ENCODE measurements at places on chromosomes 12 and 14. TPM values are rescaled to one million over a fixed set of nuclear protein-coding genes. Genes with fewer than 3 reads are reported as not detected.

Gene MYH6
- not detected for total RNA-seq

GRCh38 chr12:57454566-57455373 lies at the start of gene INHBE:
Gene INHBE (plus strand): TSS chr12:57455307. CDS start chr12:57455537, 230 bp downstream.
- no peak for DNase-seq
- peak within 1 kb of the TSS; percentile 76 for H3K4me3 ChIP-seq
- H3K27me3 ChIP-seq, result no peaks in the 10 kb centered on the region
- H3K36me3 ChIP-seq, result peaks cover 8% of the 10 kb centered on the region
- H3K4me1 ChIP-seq, result peaks cover 29% of the 10 kb centered on the region
- H3K27ac ChIP-seq, result peak within 1 kb of the TSS; percentile 57

Gene OR10G3
- not detected for total RNA-seq

DNA sequence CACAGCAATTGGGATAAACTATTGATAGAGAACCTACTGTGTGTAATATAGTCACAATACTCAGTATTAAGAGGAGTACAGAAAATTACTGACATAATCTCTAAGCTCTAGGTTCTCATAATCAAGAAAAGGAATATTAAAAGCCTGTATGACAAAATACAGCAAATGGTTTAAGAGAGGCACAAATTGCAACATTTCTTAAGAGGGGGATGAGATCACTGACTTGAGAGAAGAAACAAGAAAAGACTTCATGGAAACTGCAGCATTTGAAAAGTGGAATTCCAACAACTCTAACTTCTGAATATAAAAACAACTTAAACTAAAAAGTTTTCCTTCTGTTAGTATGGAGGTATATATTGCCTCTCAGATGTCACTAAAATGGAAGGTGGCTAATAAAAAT lies 89.7 kb downstream of the NUMB start:
- DNase-seq, result no peak
- peaks cover 15% of the 10 kb centered on the region for H3K4me1 ChIP-seq
- H3K36me3 ChIP-seq, result peaks cover 15% of the 10 kb centered on the region
- no peaks in the 10 kb centered on the region for H3K27me3 ChIP-seq
- H3K4me3 ChIP-seq, result no peak overlapping the region
- no peak overlapping the region for H3K27ac ChIP-seq

DNA sequence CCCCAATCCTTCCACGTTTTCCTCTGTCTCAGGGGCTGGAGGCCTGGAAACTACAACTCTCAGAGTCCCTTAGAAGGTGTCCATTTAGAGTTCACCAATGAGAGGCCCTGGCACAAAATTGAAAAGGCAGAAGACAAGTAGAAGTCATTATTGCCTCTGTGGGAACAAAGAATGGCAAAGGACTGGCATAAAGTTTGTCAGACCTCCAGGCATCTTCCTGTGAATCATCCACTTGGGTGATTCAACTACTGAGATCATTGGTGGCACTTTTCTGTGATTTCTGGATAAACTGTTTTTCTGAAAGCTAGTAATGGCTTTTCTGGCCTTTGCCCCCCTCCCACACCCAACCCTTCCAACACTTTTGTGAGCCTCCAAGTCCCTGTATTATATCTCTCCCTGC lies 42.6 kb upstream of the C12orf42 start:
- no peak overlapping the region for H3K27ac ChIP-seq
- H3K4me1 ChIP-seq, result peaks cover 4% of the 10 kb centered on the region
- no peak overlapping the region for H3K4me3 ChIP-seq
- no peak for DNase-seq

DNA sequence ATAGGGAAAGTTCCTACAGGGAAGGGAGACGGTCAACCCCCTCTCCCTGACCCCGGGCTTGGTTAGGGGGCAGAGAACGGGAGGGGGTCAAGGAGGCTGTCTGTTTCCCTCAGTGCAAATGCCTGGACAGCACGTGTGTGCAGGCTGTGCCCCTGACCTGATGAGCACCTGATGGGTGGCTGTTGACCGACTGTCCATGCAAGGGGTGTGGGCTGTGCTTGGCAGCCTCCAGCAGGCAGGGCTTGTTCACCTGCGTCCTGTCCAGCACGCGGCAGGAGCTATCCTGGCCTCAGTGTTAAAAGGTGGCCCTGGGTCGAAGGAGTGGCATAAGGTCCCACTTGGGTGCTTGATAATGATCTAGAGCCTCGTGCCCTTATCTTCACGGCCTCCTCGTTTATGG lies 221.0 kb downstream of the CACNA1C start:
- no peak for DNase-seq
- H3K27ac ChIP-seq, result no peak overlapping the region
- H3K36me3 ChIP-seq, result no peaks in the 10 kb centered on the region
- H3K4me1 ChIP-seq, result no peaks in the 10 kb centered on the region

- no peak for DNase-seq
- H3K27ac ChIP-seq, result no peak overlapping the region
- peaks cover 2% of the 10 kb centered on the region for H3K27me3 ChIP-seq
- H3K4me3 ChIP-seq, result no peak overlapping the region
Observed at GRCh38 chr12:92668739-92669138, 34.0 kb upstream of the PLEKHG7 start.

- peaks cover 2% of the 10 kb centered on the region for H3K4me1 ChIP-seq
- H3K4me3 ChIP-seq, result no peak overlapping the region
- H3K27ac ChIP-seq, result no peak overlapping the region
- no peaks in the 10 kb centered on the region for H3K36me3 ChIP-seq
Observed at GRCh38 chr12:67939611-67940010, 49.6 kb upstream of the IFNG-AS1 start.

DNA sequence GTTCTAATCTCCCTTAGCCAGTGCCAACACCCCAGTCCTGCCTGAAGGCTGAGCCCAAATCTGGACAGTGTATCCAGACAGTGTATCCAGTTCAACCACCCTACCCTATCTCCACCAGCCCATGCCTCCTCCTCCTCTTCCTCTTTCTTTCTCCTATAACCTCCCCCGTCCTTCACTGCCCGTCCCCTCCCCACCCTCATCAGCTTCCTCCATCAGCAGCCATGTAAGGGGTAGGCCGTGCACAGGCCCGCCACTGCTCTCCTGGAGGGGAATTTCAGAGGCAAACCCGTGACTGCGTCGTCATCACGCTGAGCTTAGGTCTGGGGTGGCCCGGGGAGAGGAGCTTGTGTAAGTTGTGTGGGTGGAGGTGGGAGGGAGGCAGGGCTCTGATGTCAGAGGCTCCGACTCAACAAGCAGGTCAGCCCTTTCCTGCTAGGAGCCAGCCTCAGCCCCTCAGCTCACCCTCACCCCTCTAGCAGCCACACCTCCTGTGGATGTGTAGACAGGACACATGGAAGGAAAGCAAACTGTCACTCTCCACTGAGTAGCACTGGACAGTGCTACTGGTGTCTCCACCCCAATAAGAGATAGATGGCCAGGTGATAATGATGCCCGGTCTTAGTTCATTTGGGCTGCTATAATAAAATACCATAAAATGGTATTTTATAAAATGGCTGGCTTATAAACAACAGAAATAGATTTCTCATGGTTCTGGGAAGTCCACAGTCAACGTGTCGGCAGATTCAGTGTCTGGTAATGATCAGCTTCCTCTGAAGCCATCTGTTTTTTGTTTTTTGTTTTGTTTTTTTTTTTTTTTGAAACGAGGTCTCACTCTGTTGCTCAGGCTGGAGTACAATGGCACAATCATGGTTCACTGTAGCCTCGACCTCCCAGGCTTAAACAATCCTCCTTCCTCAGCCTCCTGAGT lies 50.5 kb downstream of the IRF2BPL start:
- H3K4me3 ChIP-seq, result peak overlapping the region; percentile 63
- H3K4me1 ChIP-seq, result peaks cover 31% of the 10 kb centered on the region
- H3K27me3 ChIP-seq, result no peaks in the 10 kb centered on the region

Gene PLEK2
- not detected for total RNA-seq

DNA sequence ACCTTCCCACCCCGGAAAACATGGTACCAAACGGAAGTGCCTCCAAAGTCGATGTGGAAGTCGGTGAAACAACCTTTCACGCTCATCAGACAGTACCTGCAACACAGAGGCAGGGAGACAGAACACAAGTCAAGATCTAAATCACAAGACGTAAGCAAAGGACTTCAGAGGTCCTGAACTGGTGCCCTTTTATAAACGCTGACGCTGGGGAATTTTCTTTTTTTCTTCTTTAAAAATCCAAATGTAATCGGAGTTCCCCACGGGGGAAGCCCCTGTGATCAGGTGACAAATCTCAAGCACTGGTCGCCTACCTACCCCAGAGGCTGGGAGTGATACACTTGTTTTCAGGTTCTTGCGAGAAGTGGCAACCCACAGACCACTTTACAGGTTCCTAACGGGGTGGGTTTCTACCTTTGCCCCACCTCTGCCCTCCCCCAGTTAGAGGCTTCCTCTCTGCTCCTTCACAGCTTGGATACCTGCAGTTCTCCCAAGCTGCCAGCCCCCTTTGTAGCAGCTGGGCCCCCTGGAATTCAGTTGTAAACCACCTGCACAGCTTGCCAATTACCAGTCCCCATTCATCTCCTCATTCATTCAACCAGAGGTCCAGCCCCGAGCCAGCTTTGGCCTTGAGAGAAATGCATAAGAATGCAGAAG lies 46.2 kb downstream of the KDM2B start:
- peak; percentile 55 for DNase-seq
- H3K4me3 ChIP-seq, result peak overlapping the region; percentile 91
- peaks cover 39% of the 10 kb centered on the region for H3K36me3 ChIP-seq
- peaks cover 75% of the 10 kb centered on the region for H3K4me1 ChIP-seq
- H3K27me3 ChIP-seq, result no peaks in the 10 kb centered on the region

Gene TEAD4
- total RNA-seq, result not detected

GRCh38 chr12:81758421-81759189 lies 545 bp downstream of the PPFIA2 start:
- no peaks in the 10 kb centered on the region for H3K4me1 ChIP-seq
- no peaks in the 10 kb centered on the region for H3K36me3 ChIP-seq
- no peak for DNase-seq

Gene MIP
- total RNA-seq, result not detected

GRCh38 chr12:66008985-66009384 lies 121.6 kb downstream of the LLPH start:
- H3K4me3 ChIP-seq, result no peak overlapping the region
- no peak overlapping the region for H3K27ac ChIP-seq
- no peaks in the 10 kb centered on the region for H3K36me3 ChIP-seq
- H3K4me1 ChIP-seq, result no peaks in the 10 kb centered on the region

DNA sequence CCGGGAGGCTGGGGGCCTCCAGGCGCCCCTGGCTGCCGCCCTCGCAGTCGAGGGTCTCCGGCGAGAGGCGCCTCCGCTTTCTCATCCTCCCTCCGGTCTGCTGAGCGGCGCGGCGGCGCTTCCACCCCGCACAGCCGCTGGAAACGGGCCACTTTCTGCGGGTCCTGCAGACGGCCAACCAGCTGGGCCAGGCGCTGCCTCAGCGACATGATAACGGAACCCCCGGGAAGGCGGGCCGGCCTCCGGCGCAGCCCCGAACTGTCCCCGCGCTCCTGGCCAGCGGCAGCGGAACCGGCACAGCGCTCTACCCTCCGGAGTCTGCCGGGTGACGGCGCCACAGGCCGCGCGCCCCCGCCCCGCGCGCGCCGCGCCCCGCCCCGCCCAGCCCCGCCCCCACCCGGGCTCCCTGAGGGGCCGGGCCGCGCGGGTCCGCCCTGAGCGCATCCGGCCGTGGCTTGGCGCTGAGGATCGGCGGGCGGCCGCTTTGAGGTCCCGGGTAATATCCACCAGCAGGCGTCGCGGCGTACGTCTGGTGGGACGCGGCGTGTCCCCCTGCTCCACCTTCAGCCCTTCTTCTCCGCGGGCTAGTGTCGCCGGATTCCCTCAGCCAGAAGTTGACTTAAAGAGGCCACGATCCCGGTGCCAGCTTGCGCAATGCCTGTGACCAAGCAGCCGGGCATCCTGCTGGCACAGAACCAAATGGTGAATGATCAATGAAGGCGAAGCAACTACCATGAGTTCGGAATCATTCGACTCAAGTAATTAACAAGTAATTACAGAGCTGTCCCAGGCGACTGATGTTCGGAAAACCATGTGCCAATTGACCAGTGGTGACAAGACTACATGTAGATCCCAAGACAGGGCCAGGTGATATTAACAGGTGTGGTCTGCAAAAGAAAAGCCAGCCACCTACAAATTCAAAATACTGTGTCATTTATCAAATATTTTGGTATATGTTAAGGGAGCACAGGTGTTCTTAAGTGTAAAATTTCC lies at the start of gene SGPP1:
Gene SGPP1, minus strand, starts transcription at position 330 of the 993 bp plus-strand sequence. Its CDS starts 121 bp downstream, at position 209.
- H3K4me3 ChIP-seq, result peak within 1 kb of the TSS; percentile 99
- H3K27ac ChIP-seq, result peak within 1 kb of the TSS; percentile 96
- no peaks in the 10 kb centered on the region for H3K27me3 ChIP-seq
- peaks cover 42% of the 10 kb centered on the region for H3K4me1 ChIP-seq

DNA sequence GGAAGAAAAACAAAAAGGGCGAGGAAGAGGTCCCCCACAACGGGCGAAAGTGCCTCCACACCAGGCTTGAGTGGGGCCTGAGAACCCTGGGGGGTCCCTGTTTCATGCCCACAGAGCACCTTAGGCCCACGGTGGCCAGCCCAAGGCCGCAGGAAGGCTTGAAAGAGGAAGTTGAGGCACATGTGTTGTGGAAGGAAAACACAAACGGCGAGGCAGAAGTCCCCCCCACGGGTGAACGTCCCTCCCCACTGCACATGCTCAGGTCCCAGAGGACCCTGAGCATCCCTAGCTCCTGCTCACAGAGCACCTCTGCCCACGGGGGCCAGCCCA lies 371.5 kb downstream of the ALG10 start:
- no peaks in the 10 kb centered on the region for H3K4me1 ChIP-seq
- no peaks in the 10 kb centered on the region for H3K36me3 ChIP-seq
- H3K4me3 ChIP-seq, result no peak overlapping the region
- no peaks in the 10 kb centered on the region for H3K27me3 ChIP-seq
- DNase-seq, result no peak

- H3K27ac ChIP-seq, result no peak overlapping the region
- no peaks in the 10 kb centered on the region for H3K27me3 ChIP-seq
- no peaks in the 10 kb centered on the region for H3K4me1 ChIP-seq
- no peak overlapping the region for H3K4me3 ChIP-seq
- no peak for DNase-seq
- H3K36me3 ChIP-seq, result peaks cover 5% of the 10 kb centered on the region
Observed at GRCh38 chr14:61308198-61308597, 13.2 kb upstream of the PRKCH start.

DNA sequence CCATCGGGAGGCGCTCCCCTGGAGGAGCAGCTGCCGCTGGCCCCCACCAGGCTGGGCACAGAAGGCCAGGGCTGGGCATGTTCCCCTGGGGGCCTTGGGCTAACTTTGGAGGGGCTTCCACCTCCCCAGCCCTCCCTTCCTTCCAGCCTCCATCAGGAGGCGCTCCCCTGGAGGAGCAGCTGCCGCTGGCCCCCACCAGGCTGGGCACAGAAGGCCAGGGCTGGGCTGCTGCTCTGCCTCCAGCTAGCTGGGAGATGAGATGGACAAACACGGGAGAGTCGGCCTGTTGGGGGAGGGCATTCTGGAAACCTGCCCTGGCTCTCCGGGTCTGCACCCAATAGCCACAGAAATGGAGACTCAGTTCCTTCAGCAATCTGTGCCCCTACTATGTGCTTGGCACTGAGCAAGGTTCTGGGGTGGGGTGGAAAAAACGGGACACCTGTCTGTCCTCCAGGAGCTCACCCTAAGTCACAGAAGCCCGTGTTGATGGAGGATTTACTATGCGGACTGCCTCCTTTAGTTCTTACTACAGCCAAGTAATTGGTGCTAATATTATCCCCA lies 39.0 kb upstream of the CORO1C start:
- H3K4me1 ChIP-seq, result peaks cover 29% of the 10 kb centered on the region
- H3K4me3 ChIP-seq, result no peak overlapping the region
- no peaks in the 10 kb centered on the region for H3K27me3 ChIP-seq
- no peaks in the 10 kb centered on the region for H3K36me3 ChIP-seq

All from activated B cell treated with CpG ODN at 0.5 μM for 24 hours (primary cell).